Prostate gland (tissue), 2 donors: ENCODE measurements at places on chromosomes 16 and 17. TPM values are rescaled to one million over a fixed set of nuclear protein-coding genes. Genes with fewer than 3 reads are reported as not detected.

GRCh38 chr17:49035470-49036269 is 38.5 kb downstream of the IGF2BP1 start:
- H3K27me3 ChIP-seq = no peaks in the 10 kb centered on the region
- H3K27ac ChIP-seq = no peak overlapping the region
- no peak for DNase-seq
- no peaks in the 10 kb centered on the region for H3K4me1 ChIP-seq
- H3K4me3 ChIP-seq = peak overlapping the region; percentile 10
- no peaks in the 10 kb centered on the region for H3K36me3 ChIP-seq

DNA sequence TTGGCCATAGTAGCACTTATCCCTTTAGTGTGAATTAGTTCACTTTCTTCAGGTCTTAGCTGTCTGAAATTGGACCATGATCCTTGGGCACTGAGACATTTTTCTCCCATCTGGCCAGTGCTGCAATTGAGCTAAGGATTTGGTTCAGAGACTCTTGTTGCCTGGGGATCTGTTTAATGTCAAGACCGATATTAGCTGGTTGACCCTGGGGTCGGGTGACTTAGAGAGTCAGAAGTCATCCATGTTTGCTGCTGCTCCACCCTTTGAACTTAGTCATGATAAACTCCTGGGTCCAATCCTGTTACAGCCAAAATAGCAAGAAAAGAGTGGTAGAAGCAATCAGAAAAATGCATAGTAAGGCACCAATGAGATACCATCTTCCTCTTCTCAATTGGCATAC is 45.8 kb upstream of the TOX3 start:
- H3K4me3 ChIP-seq = no peak overlapping the region
- H3K27ac ChIP-seq = no peak overlapping the region
- no peaks in the 10 kb centered on the region for H3K36me3 ChIP-seq

DNA sequence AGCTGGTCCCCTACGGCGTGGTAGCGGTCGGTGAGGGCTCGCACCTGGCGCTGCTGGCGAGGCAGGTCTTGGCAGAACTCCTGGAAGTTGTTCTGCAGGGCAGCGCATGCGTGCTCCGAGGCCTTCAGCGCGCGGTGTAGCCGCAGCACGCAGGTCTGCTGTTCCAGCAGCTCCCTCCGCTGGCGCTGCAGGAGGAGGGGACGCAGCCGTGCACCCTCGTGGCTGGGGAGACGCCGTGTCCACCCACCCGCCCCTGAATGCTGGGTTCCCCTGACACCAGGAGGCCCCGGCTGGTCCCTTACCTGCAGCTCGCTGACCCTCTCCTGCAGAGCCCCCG is 12.2 kb downstream of the EVPL start:
- DNase-seq = no peak
- no peaks in the 10 kb centered on the region for H3K4me1 ChIP-seq
- H3K27me3 ChIP-seq = no peaks in the 10 kb centered on the region
- H3K27ac ChIP-seq = no peak overlapping the region

DNA sequence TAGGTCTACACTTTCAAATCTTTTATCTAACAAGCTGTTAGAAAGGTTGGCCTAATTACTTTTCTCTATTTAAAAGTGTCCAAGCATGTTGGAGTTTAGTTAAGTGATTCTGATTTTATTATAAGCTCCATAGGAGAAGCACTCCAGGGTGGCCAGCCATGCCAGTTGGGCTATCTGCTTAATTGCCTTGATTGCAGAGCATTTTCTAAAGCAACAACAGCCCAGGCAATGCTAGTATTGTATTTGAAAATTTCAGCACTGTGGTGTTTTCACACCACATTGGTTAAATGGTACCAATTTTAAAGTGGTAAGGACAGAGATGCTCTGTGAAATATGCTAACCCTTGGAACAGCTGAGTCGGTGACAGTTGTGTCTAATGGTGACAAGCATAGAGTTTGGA is 510.5 kb upstream of the CDH8 start:
- no peak for DNase-seq
- H3K27ac ChIP-seq = no peak overlapping the region
- H3K36me3 ChIP-seq = no peaks in the 10 kb centered on the region
- H3K27me3 ChIP-seq = no peaks in the 10 kb centered on the region

DNA sequence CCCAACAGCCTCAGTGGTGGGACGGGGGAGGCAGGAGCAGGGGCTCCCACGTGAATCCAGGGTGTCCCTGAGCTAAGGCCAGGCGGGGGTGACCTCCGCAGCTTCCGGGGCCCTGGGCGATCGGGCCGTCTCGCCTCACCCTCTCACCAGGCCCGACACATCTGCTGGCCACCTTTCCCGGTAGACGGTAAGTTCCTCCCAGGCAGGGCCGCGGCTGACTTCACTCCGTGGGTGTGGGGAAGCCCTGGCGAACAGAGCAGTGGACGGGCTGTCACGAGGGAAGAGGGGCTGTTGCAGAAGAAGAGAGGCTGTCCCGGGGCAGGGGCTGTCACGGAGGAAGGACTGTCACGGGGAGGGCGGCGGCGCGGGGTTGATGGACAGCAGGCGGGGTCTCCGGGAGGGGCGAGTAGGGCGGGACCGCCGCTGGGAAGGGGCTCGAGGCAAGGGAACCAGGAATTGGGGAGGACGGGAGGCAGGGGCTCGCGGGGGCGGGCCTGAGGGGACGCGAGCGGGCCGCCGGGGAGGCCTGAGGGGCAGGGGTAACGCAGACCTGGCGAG is 498 bp downstream of the PKMYT1 start:
- H3K36me3 ChIP-seq = no peaks in the 10 kb centered on the region
- H3K27ac ChIP-seq = no peak overlapping the region
- peak overlapping the region; percentile 69 for H3K4me3 ChIP-seq
- no peak for DNase-seq

DNA sequence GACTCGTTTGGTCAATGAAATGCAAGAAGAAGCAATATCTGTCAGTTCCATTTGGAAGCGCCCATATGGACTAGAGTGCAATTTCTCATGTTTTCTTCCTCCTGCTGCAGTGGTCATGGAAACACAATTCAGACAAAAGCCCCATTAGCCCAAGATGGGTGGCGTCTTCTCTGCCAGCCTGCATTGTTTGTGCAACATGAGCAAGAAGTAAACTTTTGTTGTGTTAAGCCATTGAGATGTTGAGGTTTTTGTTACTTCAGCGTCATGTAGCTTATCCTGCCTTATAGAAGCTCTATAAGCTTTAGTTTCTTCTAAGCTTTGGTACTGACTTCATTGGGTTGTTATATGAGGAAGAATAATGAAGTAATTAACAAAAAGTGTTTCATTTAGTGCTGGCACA is 137.4 kb downstream of the NPIPB5 start:
- no peak overlapping the region for H3K27ac ChIP-seq
- no peaks in the 10 kb centered on the region for H3K27me3 ChIP-seq
- no peaks in the 10 kb centered on the region for H3K4me1 ChIP-seq
- H3K36me3 ChIP-seq = no peaks in the 10 kb centered on the region
- DNase-seq = no peak

DNA sequence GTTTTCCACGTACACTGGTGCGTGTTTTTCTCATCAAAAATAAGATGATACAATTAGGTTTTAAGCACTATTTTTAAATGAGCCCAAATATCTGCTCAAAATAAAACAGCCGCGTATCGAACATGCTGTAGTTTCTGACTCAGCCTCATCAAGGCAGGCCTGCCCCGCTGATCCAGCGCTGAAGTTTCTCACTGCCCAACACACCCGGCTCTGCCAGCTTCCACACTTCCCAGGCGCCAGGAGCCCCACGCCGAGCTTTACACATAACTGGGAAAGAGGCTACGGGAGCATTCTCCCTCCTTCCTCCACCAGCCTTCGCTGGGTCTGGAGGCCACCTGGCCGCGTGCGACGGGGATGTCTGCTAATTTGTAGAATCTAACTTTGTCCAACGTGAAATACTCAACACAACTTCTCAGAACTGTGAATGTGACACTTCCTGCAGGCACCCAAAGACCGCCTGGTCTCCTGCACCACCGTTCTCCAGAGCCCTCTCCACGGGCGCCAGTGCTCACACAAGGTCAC is 42.1 kb downstream of the MAP1LC3B start:
- peaks cover 4% of the 10 kb centered on the region for H3K27me3 ChIP-seq
- no peak overlapping the region for H3K4me3 ChIP-seq
- H3K27ac ChIP-seq = no peak overlapping the region
- no peaks in the 10 kb centered on the region for H3K36me3 ChIP-seq
- DNase-seq = no peak

DNA sequence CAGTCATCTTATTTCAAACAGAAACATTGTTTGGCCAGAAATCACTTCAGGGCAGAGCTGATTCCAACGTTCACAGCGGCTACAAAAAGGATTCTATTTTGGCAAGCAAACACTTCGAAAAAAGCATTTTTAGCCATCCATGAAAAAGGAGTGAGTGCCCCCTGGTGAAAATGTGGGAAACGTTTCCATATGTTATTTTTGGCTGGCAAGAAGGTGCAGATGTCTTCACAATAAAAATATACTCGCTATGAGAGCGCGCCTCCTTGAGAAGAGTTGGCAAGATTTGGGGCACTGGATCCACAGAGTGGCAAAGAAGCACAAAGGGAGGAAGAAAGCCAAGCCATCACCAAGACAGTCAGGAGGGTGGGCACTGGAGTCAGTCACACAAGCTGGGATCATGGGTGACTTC is 191.1 kb downstream of the CHD9NB start:
- no peak overlapping the region for H3K4me3 ChIP-seq
- H3K4me1 ChIP-seq = no peaks in the 10 kb centered on the region
- no peak for DNase-seq
- peak overlapping the region; percentile 28 for H3K27ac ChIP-seq

GRCh38 chr17:81871387-81872230 is 472 bp upstream of the ARHGDIA start:
- H3K27ac ChIP-seq = peak overlapping the region; percentile 96
- peaks cover 21% of the 10 kb centered on the region for H3K4me1 ChIP-seq
- peak overlapping the region; percentile 69 for H3K4me3 ChIP-seq
- no peaks in the 10 kb centered on the region for H3K27me3 ChIP-seq
- H3K36me3 ChIP-seq = peaks cover 10% of the 10 kb centered on the region

GRCh38 chr17:43695970-43696865 is 34.5 kb upstream of the MEOX1 start:
- no peaks in the 10 kb centered on the region for H3K36me3 ChIP-seq
- no peak overlapping the region for H3K27ac ChIP-seq
- no peak overlapping the region for H3K4me3 ChIP-seq
- H3K4me1 ChIP-seq = no peaks in the 10 kb centered on the region
- DNase-seq = no peak

GRCh38 chr17:40602445-40603443 is 37.5 kb upstream of the CCR7 start:
- H3K4me1 ChIP-seq = no peaks in the 10 kb centered on the region
- H3K27me3 ChIP-seq = no peaks in the 10 kb centered on the region
- H3K27ac ChIP-seq = no peak overlapping the region
- DNase-seq = no peak
- no peak overlapping the region for H3K4me3 ChIP-seq

- no peaks in the 10 kb centered on the region for H3K4me1 ChIP-seq
- no peaks in the 10 kb centered on the region for H3K36me3 ChIP-seq
- H3K4me3 ChIP-seq = no peak overlapping the region
- no peak for DNase-seq
- H3K27me3 ChIP-seq = no peaks in the 10 kb centered on the region
These were observed 10.2 kb downstream of the TRARG1 start for GRCh38 chr17:1289695-1290094.

DNA sequence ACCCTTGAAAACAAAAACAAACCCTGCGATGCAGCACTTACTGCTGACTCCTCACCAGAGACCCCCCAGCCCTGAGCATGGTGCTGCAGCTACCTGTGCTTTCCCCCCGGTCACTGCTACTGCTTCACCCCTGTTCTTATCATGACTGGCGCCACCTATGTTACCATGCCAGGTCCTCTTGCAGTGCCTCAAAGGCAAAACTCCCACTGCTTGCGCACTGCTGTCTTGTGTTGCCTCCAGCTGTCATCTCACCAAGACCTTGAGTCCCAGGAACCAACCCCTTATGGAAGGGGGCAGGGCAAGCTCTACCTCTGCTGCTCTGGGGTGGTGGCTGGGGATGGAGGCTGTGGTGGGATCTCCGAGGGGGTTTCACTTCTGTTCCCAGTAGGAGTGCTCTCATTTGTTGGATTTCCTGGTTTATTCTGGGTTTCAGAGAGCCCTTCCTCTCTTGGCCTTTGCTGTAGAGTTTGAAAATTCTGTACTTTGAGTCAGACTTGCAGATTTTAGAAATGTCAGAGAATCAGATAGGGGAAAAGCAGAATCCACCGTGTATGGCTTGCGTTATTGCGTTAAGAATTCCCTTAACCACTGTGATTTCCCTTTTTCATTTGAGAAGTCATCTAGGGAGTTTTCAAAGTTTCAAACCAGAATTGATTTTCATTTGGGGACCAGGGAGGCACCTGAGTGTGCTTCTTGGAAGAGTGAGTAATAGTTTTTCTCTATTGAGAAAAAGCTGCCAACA is 96.6 kb downstream of the SPECC1 start:
- no peak overlapping the region for H3K27ac ChIP-seq
- H3K36me3 ChIP-seq = no peaks in the 10 kb centered on the region
- no peaks in the 10 kb centered on the region for H3K27me3 ChIP-seq
- H3K4me1 ChIP-seq = no peaks in the 10 kb centered on the region
- no peak overlapping the region for H3K4me3 ChIP-seq

- H3K4me1 ChIP-seq = no peaks in the 10 kb centered on the region
- no peaks in the 10 kb centered on the region for H3K27me3 ChIP-seq
- H3K27ac ChIP-seq = no peak overlapping the region
- peaks cover 24% of the 10 kb centered on the region for H3K36me3 ChIP-seq
- no peak overlapping the region for H3K4me3 ChIP-seq
- no peak for DNase-seq
These were observed 26.9 kb downstream of the POLR2A start for GRCh38 chr17:7511108-7511507.

Gene OVCA2
- 57.5 TPM for total RNA-seq

Gene CLDN7
- 42.0 TPM for total RNA-seq

Gene TXNDC17
- total RNA-seq = 220 TPM
